ENCODE measurements at places on chromosomes 3 and 15.

DNA sequence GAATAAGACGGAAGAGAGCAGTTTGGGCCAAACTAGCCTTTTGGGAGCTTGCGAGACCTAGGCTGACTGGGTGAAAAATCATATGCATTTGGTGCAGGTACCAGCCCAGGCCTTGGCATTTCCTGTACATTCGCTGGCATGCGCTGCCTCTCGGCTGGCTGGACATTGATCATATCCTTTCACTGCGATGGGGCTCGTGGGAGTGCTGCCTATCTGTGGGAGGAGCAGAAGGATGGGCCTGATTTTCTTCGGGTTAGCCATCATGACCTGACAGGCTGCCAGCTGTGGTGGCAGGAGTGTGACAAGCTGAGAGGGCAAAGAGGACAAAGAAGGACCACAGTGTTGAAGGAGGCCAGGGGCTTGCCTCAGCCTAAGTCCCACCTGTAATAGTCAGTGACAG, 14.3 kb downstream of the CGNL1 start:
- no peak for DNase-seq

GRCh38 chr3:127037021-127037400, 54.1 kb downstream of the PLXNA1 start:
- DNase-seq = no peak

DNA sequence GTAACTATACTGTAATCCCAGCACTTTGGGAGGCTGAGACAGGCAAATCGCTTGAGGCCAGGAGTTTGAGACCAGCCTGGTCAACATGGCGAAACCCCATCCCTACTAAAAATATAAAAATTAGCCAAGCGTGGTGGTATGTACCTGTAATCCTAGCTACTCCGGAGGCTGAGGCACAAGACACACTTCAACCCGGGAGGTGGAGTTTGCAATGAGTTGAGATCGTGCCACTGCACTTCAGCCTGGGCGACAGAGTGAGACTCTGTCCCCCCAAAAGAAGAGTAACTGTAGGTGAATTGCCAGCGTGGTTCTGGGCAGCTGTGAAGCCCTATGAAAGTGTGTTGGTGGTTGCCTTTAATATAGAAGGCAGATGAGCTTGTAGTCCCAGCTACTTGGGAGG, 95.9 kb downstream of the SLCO3A1 start:
- no peak for DNase-seq

GRCh38 chr3:62144482-62144881, 228.9 kb downstream of the FEZF2 start:
- no peak for DNase-seq

- no peak for DNase-seq
Observed at GRCh38 chr3:186216900-186217819, 108.3 kb upstream of the ETV5 start.

- no peak for DNase-seq
Observed at GRCh38 chr3:123695152-123695551, 110.3 kb upstream of the HACD2 start.

GRCh38 chr15:88878720-88879184, 16.6 kb downstream of the HAPLN3 start:
- peak; percentile 51 for DNase-seq

- no peak for DNase-seq
Observed at GRCh38 chr3:168134931-168135330, 39.2 kb upstream of the GOLIM4 start.

- DNase-seq = no peak
Observed at GRCh38 chr15:55194256-55194655, 2.5 kb downstream of the RSL24D1 start.

DNA sequence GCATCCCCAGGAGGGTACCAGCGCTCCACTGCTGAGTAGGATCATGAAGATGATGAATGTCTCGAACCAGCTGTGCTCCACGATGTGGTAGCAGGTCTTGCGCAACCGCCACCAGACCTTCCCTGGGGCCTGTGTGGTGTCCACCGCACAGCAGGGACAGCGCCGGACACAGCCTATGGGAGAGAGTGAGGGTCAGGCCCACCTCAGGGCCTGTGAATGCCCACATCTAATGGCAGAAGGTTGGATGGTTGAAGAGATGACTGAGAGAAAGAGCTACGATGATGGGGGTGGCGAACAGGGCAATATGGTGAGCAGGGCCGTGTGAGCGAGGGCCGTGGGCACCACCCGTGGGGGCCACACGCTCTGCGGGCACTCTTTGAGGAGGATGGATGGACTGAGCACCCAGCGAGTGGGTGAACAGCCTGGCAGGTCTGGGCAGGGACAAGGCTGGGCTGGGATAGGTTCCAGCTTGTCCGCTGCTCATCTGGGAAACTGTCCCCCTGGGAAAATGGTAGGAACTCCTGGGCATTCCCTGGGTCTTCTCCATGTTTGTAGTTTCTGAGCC, 74.1 kb downstream of the SCN5A start:
- DNase-seq = no peak

- DNase-seq = no peak
Observed at GRCh38 chr3:16639806-16640205, 34.6 kb upstream of the DAZL start.

- DNase-seq = no peak
Observed at GRCh38 chr3:61903931-61904657, 342.7 kb downstream of the PTPRG start.

DNA sequence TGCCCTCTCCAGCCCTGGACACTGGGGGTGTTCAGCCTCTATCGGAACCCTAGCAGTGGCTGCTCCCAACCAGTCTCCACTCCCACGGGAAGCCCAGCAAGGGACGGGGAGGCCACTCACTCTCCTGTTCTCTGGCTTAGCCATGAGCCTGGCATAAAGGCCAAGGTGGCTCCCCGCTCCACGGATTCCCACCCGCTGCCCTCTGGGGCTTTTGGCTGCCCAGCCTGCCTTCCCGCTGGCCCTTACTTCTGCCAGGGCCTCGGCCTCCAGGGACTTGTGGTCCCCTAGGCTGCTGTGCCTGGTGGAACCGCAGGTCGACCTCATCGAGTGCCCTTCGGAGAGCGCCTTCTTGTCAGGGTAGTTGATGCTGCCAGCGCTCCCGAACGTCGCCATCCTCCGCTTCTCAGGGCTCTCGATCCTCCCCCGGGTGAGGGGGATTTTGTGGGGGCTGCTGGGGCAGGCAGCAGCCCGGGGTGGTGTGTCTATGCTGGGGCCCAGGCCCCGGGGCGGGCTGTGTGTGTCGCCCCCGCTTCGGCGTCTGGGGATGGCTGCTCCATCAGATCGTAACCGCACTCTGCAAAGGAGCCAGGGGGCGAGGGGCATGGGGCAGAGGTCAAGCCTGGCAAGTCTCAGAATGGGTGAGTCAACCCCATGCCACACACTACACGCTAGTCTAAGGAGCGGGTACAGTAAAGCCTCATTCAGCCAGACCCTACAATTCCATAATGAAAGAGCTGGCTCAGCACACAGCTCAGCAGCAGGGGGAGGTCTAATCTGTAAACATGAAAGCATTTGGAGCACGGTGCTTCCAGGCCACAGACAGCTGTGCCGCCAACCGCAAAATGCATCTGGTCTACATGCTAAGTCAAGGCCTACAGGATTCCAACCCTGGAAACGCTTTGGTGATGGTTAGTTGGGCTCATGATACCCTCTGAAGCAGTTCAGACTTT, 27.3 kb upstream of the RAD18 start:
- no peak for DNase-seq

- peak; percentile 67 for DNase-seq
Observed at GRCh38 chr15:101275018-101275417, 2.3 kb downstream of the SELENOS start.

- no peak for DNase-seq
Observed at GRCh38 chr15:72671525-72671924, 14.5 kb downstream of the HIGD2B start.

DNA sequence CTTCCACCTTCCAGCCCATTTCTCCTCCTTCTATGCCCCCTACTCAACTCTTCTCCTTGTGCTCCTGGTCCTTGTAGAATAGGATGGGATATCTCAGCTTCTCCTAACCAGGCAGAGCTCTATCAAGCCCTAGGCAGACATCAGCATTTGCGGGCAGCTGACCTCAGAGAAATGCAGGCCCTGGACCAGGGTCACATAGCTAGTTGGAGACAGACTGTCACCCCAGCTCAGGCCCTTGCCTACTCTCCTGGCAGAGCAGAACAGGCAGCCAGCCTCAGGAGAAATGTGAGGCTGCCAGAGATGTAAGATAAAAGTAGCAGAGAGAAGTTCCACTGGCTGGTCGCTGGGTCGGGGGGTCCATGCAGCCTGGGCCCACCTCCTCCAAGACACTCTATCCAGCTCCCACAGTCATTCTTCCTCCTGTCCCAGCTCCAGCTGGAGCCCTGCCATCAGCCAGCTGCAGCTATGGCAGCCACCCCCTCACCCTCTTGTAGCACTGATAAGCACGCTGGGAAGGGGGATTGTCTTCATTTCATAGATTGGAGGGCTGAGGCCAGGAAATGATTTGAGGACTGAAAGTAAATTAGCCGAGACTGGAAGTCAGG, 4.0 kb downstream of the CYP8B1 start:
- no peak for DNase-seq

DNA sequence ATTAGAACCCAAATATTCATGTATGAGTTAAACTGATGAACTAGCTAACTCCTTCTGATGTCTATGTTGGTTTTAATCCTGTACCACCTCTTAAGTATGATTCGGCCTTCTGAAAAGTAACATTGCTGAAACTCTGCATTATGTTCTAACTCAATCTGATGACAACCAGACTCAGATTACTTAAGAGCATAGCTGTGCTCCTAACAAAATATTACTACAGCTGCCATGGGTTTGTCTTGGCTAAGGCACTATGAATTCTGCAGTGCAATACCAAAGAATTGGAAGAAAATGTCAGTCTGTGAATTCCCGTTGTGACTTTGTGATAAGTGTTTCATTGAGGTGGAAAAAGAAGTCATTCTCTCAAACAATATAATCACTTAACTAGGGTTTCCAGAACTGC, 224.4 kb downstream of the ZMAT3 start:
- DNase-seq = no peak

DNA sequence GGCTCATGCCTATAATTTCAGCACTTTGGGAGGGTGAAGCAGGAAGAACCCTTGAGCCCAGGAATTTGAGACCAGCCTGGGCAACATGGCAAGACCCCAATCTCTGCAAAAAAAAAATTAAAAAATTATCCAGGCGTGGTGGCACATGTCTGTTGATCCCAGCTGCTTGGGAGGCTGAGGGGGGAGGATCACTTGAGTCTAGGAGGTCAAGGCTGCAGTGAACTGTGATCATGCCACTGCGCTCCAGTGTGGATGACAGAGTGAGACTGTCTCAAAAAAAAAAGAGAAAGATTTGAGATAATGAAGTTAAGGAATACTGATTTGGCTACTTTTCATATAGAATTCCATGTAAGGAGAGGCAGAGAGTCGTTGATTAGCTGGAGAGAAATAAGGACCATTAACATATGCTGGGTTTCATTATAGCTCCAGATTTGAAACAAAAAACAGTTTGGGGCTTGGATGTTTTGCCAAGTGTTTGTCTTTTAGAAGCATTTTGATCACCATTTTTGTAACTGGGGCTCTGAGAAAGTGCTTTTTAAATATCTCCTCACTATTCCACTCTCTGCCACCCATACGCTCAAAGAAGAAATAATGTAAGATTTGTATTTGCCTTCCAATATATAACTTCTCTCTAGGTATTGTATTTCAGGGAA, 214.2 kb downstream of the FEZF2 start:
- no peak for DNase-seq

GRCh38 chr15:64635499-64636495, 139.6 kb downstream of the RBPMS2 start:
- no peak for DNase-seq

GRCh38 chr3:175075269-175075668, 216.1 kb downstream of the NAALADL2 start:
- DNase-seq = no peak

- DNase-seq = no peak
Observed at GRCh38 chr3:72505539-72506405, 342.5 kb downstream of the SHQ1 start.

GRCh38 chr3:53254509-53255422, 1.1 kb downstream of the TKT start:
- peak; percentile 72 for DNase-seq

DNA sequence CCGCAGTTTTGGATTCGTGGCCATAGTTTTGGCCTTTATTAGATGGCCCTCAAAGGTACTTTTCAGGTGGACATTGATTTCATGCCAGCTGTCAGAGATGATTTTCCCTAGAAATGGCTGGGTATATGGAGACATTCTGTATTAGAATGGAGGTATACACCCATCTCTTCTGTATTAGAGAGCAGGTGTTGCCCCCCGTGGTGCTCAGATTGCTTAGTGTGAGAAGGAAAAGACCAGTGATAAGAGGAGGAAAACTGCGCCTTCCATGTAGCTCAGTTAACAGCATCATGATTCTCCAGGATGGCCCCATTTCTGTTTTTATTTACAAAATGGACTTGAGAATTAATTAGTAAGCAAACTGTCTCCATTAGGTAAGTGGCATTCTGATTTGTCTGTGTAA, 145.9 kb downstream of the IGF1R start:
- no peak for DNase-seq

GRCh38 chr15:43314171-43314570, 16.2 kb downstream of the LCMT2 start:
- no peak for DNase-seq

GRCh38 chr3:5314897-5315296, 127.4 kb downstream of the EDEM1 start:
- DNase-seq = peak; percentile 5

DNA sequence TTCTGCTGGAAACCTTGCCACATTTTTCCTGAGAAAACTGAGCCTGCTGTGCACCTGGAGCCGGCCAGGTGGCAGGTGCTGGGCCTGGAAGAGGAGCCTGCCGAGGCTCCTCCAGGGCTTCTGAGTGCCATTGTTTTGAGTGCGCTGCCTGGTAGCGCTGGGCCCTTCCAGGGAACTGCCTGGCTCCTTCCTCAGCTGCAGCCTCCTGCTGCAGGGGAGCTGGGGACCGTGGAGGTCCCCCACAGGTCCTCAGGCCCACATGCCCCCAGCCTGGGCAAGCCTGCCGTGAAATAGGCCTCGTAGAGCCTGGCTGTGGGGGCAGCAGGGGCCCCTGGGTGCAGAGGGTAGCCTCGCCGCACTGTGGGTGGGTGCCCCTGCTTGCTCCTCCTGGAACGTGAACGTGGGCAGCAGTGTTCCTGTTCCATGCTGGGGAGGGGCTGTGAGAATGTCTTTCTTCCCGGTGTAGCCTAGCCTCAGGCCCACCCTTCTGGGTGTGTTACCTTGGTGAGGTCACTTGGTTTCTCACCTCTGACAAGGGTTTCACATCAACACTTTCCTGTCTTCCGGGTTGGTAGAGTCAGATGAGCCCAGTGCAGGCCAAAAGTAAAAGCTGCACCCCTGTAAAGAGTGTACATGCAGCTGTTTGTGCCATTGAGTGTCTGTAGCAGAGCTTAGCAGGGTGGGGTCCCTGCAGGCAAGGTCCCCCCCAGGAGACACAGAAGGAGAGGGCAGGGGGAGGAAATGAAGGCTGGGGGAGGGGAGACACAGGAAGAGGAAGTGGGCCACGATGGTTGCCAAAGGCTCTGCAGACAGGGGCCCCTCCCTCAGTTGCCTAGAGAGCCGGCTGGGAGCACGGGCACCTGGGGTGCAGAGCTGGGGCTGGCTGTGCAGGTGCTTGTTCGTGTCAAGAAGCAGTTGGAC, 34.5 kb downstream of the KLF13 start:
- peak; percentile 77 for DNase-seq

DNA sequence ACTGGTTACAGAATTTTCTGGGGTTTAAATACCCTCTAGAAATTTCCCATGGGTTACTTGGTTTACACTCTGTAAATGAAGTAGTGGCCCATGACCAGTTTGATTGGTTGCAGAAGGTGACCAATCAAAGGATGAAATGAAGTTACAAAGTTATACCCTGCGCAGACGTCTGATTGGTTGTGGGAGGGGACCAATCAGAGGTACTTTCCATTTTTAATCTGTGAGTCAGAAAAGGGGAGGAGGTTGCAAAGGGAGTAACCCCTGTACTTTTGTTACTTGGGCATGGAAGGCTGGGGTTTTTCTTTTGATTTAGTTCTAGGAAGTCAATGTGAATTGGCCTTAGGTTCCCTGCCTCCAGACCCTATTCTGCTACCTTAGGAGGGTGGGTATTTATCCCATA, 18.7 kb upstream of the APH1B start:
- DNase-seq = no peak
